ENCODE measurements at places on chromosomes 5 and 9.
A peak's percentile ranks its signal among the peaks of the same experiment; 100 is the strongest.

GRCh38 chr5:153352685-153353219, 137.7 kb upstream of the GRIA1 start:
- DNase-seq = no peak

- no peak for DNase-seq
Observed at GRCh38 chr9:136049491-136050265, 45.4 kb downstream of the NACC2 start.

GRCh38 chr5:147559749-147560148, 49.9 kb upstream of the DPYSL3 start:
- no peak for DNase-seq

DNA sequence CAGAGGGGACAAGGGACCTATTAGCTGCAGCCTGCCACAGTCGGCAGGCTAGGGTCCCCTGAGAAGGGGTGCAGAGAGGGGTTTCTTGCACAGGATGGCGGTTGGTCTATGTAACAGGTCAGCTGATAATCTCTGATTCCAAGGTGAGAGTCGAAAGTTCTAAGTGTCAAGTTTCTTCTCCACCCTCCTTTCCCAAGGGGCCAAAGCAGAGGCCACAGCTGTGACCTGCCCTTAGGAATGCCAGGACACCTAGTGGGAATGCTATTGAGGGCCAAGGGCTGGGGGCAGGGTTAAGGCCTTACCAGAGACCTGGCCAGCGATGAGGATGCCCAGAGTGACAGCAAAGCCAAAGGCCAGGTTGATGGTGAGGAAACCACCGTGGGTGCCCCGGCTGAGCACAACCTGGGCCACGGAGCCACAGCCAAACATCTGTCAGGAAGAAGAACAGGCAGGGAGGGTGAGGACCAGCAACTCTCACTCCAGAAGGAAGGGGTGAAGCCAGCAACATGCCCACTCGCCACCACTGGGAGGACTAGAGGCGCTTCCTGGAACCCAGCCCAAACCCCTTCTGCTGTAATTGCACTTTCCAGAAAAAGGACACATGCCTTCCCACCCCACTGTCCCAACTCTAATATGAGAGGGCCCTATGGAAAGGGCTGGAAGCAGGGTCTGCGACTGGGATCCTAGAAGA, 3.8 kb downstream of the AQP3 start:
- no peak for DNase-seq

- DNase-seq = peak; percentile 52
Observed at GRCh38 chr9:114472765-114473446, 32.4 kb downstream of the WHRN start.

- no peak for DNase-seq
Observed at GRCh38 chr5:446066-446882, 3.3 kb downstream of the EXOC3 start.

GRCh38 chr9:971901-972500, 4.5 kb upstream of the DMRT3 start:
- no peak for DNase-seq

DNA sequence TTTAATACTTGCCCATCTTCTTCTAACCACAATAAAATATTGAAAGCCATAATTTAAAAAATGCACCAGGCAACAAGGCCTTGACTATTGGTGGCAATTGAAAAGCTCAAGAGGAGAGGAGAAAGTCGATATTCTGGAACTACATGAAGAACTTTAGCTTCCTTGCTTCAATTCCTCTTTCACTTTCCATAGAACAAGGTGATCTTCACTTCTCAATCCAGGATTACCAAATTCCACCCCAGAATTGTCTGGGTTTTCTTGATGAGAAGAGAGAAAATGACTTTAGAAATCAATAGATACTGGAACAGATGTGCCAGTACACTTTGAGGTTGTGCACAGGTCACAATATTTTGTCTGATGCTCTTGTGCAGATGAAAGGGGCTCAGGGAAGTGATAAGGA, 52.2 kb downstream of the PTCD2 start:
- no peak for DNase-seq

- no peak for DNase-seq
Observed at GRCh38 chr9:128528445-128529160, 23.8 kb upstream of the SPTAN1 start.

DNA sequence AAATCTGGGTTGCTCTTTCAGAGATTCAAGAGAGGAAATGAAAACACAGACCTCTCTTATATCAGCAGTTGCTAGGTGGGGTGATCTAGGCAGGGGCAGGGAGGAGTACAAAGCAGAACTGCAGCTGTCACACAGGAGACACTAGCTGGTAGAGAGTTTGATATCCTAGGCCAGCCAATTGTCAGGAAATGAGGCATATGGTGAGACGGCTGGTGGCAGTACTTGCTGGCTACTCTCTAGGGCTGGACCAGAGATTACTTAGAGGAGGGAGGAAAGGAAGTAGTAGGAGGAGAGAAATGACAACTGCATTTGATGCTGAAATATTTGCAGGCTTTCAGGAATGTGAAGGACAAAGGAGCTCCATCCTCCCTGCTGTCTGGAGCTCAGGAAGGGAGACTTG, 113.8 kb downstream of the TRIM32 start:
- no peak for DNase-seq
